H9 (cell line): ENCODE measurements at places on chromosomes 7 and 10.

DNA sequence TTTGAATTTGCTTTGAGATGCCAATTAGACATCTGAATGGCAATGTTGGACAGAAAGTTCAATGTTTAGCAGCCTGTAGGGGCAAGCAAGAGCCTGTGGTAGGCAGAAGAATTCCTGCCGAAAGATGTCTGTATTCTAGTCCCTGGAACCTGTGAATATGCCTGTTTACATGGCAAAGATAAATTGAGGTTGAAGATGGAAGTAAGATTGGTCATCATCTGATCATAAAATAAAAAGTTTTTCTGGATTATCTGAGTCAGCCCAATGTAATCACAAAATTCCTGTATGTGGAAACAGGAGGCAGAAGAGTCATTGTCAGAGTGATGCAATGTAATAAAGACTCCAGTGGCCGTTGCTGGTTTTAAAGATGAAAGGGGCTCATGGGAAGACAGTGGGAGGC is 430.5 kb downstream of the MDFIC start:
- no peak for DNase-seq

GRCh38 chr7:99876491-99876890 is 342 bp downstream of the OR2AE1 start:
- no peak for DNase-seq

GRCh38 chr7:134992626-134993179 is 6.4 kb downstream of the AGBL3 start:
- no peak for DNase-seq

DNA sequence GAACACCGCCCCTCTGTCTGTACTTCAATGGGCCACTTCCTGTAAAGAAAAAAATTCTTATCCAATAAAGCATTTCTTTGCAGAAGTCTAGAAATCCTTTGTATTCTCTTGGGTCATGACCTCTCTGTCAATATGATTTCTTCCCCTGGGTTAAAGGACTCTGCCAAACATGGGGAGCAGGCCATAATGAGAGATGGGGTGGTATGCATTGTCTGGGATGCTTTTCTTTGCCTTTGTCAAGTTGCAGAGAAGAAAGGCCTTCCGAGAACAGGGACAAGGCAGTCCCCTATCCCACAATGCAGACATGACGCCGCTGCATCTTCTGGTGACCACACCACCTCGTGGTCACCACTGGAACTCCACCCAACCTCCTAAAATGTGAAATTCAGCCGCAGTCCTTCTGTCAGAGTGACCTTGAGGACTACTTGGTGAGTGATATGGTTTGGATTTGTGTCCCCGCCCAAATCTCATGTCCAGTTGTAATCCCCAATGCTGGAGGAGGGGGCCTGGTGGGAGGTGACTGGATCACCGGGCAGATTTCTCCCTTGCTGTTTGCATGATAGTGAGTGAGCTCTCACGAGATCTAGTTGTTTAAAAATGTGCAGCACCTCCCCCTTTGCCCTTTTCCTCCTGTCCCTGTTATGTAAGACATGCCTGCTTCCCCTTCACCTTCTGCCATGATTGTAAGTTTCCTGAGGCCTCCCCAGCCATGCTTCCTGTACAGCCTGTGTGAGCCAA is 15.2 kb upstream of the FRMPD2 start:
- peak; percentile 82 for DNase-seq

- no peak for DNase-seq
Measured at GRCh38 chr10:122230222-122230621, 40.9 kb upstream of the BTBD16 start.

DNA sequence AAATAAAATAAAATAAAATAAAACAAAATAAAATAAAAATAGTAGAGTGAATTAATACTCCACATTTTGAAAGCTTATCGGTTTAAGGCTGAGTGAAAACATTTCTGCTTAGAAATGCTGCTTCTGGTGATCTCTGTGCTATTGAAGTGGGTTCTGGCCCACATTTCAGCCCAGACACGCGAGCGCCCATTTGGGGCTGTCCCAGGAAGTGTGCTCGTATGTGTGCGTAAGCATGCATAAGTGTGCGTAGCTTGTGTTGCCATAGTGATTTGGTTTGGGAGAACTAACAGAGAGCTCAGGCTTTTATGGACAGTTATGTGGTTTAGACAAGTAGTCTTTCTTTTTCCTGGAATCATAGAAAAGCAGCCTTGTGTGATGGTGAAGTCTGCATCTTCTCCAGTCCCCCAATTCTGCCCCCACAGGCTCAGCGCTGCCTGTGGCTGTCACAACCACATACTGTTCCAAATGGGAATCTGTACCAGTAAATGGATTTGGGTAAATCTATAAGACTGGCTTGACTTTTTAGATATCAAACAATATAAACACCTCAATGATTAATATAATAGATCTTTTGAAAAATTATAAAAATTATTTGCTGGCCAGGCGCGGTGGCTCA is 29.8 kb upstream of the PURB start:
- no peak for DNase-seq

- no peak for DNase-seq
Measured at GRCh38 chr10:13168781-13169180, 7.4 kb downstream of the MCM10 start.
